ENCODE measurements at places on chromosomes 12 and 14.

- no peak for DNase-seq
These were observed 95.8 kb downstream of the C12orf42 start for GRCh38 chr12:103399986-103400385.

DNA sequence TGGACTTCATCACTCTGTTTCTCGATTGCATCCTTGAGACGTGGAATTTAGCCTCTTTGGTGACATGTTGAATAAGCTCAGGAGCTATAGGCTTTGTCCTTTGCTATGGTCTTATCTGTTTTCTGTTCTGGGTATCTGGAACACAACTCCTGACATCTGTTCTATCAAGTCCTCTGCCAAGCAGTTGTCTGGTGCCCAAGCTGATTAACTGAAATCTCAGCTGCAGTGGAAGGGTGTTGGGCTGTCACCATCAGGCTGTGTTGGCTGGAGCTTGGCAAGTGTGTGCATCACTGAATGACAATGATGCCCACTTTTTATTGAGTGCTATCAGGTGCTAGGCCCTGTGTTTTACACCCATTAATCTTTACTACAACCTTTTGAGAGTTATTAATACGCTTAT, 77.8 kb downstream of the SMOC1 start:
- no peak for DNase-seq

DNA sequence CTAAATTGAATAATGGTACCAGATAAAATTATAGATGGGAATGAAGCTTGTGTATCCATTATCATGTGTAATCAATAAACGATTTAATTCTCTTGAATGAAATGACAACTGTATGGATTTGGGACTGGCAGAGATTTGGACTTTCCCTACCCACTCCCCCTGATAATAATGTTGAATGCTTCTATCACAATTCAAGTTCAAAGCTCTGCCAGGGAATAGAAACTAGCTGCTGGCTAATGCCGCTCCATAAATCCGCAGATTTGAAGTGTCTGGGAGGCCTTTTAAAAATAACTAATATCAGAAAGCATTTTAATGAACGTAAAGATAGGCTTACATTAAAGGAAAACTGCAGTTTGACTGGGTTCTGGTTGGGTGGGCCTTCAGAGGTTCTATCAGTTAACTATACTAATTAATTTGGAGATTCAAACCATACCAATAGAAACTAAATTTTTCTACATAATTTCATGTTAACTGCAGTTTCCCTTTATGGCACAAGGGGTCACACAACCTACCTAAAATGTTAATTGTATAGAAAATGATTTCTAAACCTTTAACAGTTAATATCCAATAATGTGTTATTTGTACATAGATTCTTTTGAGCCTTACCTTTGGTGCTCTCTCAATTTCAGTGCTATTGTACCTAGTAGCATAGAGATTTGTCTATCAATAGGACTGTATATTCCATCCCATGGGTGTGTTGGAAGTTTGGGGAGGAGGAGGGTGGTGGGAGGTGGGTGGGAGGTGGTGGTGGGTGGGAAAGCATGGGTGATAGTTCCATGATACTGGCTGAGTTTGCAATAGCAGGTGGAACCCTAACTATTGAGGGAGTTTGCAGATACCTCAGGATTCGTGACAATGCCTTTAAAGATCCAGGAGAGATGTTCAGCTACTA, 4.9 kb downstream of the HNRNPA1 start:
- no peak for DNase-seq

GRCh38 chr12:6540181-6540877, 6.0 kb downstream of the GAPDH start:
- DNase-seq: peak; percentile 97

DNA sequence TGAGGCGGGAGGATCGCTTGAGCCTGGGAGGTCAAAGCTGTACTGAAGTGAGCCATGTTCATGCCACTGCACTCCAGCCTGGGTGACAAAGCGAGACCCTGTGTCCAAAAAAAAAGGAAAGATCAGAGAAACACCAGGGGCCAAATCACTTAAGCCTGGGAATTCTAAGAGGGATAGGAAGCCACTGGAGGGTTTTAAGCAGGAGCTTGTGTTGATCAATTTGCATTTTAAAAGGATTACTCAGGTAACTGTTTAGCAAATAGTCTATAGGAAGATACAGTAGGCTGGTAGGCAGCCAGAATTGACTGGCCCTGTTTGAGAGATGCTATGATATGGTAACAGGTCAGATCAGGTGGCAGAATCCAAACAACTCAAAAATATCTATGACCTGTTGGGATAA, 162.7 kb downstream of the SPTSSA start:
- DNase-seq: no peak

GRCh38 chr12:89657066-89657465, 51.6 kb downstream of the ATP2B1 start:
- DNase-seq: no peak

GRCh38 chr14:51328064-51328771, 88.2 kb downstream of the TMX1 start:
- DNase-seq: no peak

DNA sequence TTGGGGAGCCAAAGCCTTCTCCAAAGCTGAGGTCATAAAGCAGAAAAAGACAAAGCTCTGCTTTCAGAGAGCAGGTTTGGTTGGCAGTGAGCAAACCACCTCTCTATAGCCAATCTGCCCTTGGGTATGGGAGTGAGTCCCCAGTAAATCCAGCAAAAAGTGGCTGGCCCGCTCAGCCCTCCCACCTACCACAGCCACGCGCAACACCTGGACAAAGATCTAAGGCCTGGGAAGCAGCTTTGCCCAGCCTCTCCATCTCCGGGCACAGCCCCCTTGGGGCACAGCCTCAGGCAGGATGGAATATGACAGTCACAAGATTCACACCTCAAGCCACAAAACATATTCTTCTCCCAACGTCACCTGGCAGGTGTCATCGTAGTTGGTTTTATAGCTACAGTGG, 211.7 kb upstream of the EEA1 start:
- DNase-seq: no peak

DNA sequence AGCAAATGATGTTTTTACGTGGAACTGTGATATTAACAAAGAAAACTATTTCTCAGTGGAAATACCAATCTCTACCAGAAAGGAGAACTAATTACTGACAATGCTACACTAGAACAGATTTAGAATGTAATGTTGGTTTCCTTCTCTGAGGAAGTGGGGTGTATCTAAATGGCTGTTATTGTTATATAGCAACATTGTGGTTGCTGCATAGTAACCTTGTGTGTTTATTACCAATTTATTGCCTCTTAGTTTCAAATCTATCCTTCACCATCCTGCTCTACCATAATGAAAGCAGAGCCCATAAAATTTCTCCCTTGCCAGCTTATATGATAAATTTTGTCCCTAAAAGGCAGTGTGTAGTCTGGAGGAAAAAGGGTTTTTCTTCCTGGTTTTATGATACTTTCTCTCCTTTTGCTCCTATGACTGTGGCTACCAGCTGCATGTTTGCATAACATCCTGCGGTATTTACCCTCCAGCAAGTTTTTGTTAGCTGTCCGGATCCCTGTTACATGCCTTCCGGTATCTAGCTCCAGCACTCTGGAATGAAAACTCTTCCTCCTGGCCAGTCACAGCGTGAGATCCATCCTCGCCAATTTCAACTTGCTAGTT, 5.7 kb upstream of the KLRK1 start:
- DNase-seq: no peak

- DNase-seq: no peak
These were observed 13.1 kb downstream of the DPF3 start for GRCh38 chr14:72880820-72881219.

DNA sequence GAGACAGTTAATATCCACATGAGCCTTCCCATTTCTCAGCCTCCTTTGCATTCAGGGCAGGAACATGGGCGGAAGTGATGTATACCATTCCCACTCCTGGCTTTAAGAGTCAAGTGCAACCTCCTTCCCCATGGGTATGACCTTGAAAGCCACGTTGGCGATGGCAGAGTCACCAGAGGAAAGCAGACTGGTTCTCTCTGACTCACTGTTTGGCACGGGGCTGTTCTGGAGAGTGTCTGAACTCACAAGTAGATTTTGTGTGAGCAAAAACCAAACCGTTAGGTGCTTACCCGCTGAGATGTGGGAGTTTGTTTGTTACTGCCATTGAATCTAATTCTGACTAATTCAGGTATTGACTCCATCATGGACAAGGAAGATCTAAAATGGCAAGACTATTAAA, 36.7 kb upstream of the PZP start:
- DNase-seq: no peak

- no peak for DNase-seq
These were observed 41.9 kb upstream of the NCOR2 start for GRCh38 chr12:124609041-124609989.

GRCh38 chr12:10304161-10304574, 3.5 kb upstream of the KLRD1 start:
- no peak for DNase-seq

- no peak for DNase-seq
These were observed 83.3 kb downstream of the SCARB1 start for GRCh38 chr12:124780336-124780735.

GRCh38 chr12:48198985-48199384, 4.1 kb downstream of the OR10AD1 start:
- no peak for DNase-seq

DNA sequence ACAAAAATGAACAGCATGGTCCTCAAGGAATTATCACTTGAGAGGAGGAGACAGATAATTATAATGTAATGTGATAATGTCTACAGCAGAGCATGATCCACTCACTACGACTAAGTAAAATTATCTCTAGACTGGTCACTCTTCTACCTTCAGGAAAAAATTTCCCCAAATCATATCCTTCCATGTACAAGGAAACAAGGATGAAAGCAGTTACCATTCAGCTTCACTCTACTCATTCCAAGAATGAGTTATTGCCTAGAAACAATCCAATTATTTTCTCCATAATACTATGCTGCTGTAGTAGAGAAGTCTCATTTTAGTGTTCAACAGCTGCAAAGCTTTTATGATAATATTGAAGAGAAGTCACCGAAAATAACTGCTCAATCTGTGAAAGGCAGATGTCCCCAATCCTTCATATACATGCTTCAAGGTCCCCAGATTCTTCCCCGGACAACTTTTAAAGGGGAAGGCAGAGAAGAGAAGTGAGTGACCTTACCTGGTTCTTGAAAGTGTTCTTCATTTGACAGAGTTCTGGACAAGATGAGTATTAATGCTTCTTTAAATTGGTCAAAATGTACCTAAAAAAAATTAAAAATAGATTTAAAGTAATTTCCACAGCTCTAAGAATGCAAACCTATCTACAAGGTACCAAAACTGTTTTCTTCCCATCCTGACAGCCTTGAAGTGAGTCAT, 24.6 kb downstream of the NIN start:
- no peak for DNase-seq

DNA sequence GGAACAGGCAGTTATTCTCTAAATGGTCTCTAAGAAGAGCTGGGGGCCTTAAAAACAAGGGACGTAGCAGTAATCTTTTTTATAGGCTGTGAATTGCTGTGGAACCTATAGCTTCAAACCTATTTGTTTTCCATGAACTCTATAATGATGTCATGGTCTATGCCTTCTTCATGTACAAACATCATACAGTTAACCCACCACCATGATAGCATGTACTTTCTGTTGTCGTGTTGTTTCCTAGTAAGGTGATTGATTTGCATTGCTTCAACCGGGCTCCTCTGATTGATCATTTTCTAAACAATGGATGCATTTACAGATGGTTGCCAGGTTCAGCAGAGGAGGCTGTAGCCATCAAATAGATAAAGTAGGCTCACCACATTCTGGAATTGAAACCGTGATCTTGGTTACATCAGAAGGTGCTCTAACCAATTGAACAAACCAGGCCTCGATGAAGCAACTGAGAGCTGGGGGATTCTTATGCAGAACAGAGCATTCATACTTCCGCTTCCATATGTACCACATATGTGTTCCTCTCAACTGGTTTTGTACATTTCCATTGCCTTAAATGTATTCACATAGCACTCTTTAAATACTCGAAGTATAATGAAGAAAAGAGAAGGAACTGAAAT, 25.6 kb upstream of the PCNX1 start:
- no peak for DNase-seq

DNA sequence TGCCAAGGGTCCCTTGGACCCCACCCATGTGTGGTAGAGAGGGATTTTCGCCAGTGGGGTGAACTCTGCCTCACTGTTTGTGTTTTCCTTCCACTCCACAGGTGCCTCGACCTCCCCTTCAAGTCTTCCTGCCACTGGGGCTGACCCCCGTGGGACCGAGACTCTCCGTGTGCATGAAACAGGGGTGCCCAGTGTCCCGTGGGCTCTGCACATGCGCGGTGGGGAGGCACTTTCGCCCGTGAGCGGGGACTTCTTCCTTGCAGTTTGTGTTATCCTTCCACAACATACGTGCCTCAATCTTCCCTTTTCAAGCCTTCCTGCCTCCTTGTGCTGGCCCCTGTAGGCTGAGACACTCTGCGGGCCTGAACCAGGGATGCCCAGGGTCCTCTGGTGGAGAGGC, 362.4 kb downstream of the ALG10 start:
- no peak for DNase-seq

- no peak for DNase-seq
These were observed 112.1 kb downstream of the PHETA1 start for GRCh38 chr12:111256629-111257434.

DNA sequence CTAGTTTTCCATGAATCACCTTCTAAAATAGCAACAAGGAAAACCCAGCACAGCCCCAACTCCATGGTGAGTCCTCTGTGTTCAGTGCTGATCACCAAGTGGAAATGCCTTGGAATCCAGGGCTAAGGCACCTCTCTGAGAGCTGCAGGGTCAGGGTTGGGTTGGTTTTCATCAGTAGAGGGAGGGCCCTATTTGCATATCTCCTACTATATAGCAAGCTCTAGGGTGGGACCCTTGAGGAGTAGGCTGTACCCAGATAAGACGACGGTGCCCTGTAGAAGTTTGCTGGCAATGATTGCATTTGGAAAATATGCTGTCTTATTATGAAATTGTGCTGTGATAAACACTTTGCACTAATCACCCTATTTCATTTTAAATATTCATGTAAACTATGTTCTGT, 1011.8 kb downstream of the TMEM121 start:
- no peak for DNase-seq

GRCh38 chr12:120126635-120127005, 10.1 kb upstream of the RAB35 start:
- DNase-seq: no peak

- no peak for DNase-seq
These were observed 8.2 kb upstream of the CRADD start for GRCh38 chr12:93668919-93669418.

DNA sequence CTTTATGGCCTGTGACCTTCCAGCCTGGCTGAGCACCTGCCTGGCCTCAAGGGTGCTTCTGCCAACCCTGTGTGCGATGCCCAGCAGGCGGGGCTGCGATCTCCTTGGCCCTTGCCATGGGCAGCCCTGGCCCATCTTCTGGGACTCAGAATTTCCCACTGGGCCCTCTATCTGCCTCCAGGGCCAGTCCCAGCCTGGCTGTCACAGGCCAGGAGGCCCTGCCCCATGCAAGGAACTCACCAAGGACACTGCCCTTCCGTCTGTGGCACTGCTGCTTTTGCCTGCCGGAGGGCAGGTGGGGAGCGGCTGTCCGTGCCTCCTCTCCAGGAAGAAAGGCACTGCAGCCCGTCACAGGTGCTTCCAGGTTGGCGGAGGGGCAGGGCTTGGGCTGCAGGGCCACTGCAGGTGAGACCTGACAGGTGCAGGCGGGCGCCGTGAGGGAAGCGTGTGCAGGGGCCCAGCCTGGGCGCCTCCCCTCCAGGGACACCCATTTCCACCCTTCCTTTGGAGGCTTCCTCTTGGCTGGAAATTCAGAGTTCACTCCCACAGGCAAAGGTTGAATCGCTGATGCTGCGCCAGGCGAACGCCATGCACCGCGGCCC, 177.8 kb downstream of the KIF26A start:
- DNase-seq: no peak

Measured in ACHN (cell line).